Stimulated activated CD8-positive, alpha-beta memory T cell treated with anti-CD3 and anti-CD28 coated beads, Interleukin-4, amount 100 ng/mL, for 1 hour (primary cell): ENCODE measurements at places on chromosomes 7 and 10.
A peak's percentile ranks its signal among the peaks of the same experiment; 100 is the strongest.

DNA sequence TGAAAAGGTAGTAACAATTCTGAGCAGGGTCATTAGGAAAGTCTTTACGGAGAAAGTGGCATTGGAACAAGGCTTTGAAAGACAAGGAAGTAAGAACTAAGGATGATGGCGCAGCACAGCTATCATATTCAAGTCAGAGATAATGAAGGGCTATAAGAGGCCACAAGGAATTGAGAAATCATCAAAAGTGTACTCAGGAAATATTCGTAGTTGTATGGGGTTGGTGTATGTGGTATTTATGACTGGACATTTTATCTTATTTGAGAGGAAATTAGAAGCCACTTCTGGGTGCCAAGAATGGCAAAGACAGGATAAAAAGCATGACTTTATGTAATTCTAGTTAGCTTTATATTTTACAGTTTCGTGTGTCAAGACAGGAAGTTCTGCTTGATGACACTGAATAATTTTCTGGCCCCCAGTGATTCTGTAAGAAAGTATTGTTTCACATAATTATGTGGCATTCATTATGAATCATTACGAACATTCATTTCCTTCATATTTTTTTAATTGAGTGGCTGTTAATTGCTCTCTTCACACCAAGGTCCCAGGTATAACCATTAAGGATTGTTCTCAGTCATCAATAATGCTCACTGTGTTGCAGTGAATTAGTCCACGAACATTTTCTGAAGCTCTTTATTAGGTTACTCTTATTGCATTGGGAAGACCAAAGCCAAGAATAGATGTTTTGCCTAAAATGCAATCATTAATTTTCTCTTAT is 244.3 kb downstream of the PHF14 start:
- DNase-seq = no peak

GRCh38 chr10:122204691-122205489 is 66.2 kb upstream of the BTBD16 start:
- DNase-seq = no peak

GRCh38 chr10:70549351-70549961 is 53.1 kb downstream of the PRF1 start:
- DNase-seq = no peak

- no peak for DNase-seq
These were observed 2.5 kb upstream of the HABP2 start for GRCh38 chr10:113550365-113550764.

DNA sequence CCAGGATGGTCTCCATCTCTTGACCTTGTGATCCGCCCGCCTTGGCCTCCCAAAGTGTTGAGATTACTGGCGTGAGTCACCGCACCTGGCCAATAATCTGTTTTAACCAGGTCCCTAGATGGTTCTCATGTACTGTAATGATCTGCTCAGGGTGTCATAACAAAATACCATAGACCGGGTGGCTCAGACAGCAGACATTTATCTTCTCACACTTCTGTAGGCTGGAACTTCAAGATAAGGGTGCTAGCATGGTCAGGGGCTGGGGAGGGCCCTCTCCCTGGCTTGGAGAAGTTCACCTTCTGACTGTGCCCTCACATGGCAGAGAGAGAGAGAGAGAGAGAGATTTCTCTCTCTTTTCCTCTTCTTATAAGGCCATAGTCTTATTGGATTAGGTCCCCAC is 279.4 kb upstream of the LYZL1 start:
- DNase-seq = no peak

DNA sequence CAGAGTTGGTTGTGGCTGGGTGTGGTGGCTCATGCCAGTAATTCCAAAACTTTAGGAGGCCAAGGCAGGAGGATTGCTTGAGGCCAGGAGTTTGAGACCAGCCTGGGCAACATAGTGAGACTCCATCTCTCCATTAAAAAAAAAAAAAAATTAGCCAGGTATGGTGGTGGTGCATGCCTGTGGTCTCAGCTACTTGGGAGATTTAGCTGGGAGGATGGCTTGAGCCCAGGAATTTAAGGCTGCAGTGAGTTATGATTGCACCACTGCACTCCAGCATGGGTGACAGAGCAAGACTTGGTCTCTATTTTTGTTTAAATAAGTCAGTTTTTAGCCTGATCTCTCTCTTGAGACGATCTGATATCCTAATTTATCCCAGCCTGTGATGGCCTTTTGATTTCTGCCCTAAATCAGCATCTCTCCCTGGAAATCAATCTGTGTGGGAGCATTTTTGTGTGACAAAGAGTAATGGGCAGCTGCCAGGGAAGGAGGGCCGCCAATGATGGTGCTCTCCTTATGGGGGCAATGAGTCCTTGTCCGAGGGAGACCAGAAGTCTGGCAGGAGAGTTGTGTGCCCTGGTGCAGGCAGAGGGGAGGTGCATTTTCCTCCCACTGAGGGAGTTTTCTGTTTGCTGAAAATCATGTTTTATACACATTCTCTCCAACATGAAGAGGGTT is 111.0 kb downstream of the NRP1 start:
- no peak for DNase-seq

DNA sequence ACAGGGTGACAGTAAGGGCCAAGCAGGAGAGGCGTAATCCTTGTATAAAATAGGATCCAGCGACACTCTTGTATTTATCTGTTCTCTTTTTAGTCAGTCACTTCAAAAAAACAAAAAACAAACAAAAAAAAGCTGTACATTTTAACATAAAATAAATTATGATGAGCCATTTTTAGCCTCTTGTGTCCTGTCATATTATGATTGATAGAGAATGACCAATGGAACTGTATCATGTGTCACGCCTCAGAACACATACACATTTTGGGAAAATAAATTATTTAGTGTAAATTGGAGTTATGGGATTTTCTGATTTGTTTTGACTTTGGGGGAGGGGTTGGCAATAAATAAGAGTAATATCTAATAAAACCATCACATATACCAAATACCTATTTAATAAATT is 79.3 kb upstream of the SAMD8 start:
- no peak for DNase-seq

GRCh38 chr10:70722820-70723424 is 50.6 kb downstream of the ADAMTS14 start:
- no peak for DNase-seq

DNA sequence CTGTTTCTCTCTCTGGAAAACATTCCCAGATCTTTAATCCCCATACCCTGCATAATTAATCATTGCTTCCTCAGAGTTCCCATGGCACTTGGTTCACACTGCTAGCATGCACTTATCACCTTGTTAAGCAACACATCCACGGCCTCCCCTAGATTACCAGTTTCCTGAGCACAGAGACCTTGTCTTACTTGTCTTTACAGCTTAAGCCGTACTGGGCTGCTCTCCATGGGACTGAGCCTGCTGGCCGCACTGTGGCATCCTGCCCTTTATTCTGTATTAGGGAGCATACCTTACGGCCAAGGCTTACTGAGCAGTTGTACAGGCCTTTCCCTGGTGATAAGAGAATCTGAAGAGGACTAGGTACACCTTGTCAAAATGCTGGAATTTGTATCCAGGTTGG is 190.2 kb downstream of the REEP3 start:
- no peak for DNase-seq

DNA sequence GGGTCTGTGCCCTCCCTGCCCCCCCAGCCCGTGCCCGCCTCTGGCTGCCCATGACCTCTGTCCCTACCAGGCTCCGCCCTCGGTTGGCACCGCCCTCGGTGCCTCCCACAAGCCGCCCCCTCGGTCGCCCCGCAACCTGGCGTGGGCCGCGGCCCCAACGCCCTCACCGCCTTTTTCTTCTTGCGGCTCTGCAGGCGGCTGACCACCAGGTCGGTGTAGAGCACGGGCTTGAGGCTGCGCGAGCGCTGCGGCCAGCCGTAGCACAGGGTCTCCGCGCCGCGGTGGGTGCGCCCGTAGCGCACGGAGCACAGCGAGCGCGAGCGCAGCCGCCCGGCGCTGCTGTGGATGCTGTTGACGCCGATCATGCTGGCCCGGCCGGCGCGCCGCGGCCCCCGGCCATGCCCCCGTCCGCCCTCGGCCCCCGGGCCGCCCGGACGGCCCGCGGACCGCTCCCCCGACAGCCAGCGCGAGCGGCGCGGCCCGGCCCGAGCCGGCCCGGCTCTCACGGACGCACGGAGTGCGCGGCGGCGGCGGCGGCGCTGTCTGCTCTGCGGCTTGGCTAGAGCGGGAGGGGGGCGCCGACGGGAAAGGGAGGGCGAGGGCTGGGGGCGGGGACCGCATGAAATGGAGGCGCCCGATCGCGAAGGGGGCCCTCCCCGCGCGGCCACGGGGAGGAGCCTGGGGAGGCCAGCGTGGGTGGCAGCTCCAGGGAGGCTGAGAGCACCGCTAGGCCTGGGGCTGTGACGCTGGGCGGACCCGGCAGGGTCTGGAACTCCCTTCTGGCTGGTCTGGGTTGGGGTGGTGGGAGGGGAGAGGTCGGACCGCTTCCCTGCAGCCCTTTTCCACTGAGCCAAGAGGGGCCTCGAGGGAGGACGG is 9.6 kb downstream of the PSD start:
- DNase-seq = no peak

GRCh38 chr10:60615541-60615940 is 162.7 kb upstream of the CDK1 start:
- DNase-seq = no peak

DNA sequence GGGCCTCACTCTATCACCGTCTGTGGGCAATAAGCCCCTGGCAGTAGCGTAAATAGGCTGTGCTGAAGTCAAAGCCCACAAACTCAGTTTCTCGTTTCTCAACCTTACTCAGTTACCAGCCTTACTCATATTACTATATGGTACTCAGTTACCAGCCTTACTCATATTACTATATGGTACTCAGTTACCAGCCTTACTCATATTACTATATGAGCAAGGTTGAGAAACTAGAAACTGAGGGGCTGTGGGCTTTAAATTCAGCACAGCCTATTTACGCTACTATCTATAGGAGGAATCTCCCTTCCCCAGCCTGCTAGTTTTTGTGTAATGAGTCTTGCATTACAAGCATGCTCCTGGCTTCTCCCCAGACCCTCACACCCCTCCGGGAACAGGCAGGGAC is 35.4 kb downstream of the CCDC3 start:
- no peak for DNase-seq

GRCh38 chr10:121444520-121445165 is 153.6 kb downstream of the FGFR2 start:
- DNase-seq = no peak

DNA sequence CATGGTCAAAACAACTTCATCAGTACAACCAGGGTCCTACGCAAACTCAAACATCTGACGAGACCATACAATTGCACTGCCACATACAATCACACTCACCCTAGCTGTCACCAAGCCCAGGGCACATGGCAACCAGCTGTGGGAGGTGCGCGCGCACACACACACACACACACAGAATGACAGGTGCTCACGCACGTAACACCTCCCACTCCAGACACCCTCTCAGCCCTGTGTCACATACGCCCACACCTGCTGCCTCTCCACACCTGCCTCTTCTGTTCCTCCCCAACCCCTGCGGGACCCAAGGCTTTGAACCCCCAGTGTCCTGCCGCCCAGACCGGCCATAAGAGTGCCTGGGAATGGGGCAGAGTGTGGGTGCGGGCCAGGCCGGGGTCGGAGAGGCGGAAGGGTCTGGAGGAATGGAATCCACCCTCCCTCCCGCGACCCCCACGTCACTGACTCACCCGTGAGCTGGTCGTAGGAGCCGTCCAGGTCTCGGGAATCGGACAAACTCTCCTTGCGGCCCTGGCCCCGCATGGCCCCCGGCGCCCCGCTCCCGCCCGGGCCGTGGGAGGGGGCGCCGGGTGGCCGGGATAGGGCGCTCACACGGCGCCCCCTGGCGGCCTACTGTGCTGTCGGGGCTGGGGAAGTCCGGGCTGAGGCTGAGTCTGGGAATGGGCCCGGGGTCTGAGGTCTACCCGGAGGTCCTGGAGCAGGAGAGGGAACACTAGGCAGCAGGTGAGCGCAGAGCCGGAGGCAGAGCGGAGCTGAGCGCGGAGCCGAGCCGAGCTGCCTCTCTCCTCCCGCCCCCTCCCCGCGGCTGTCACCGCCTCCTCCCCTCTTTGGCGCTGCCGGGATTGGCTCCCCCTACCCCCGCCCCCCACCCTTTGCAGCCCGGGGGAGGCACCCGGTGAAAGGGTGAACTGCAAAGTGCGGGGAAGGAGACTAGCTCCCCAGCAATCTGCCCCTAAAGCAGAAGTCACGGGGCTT is at the start of gene KCNIP2:
Gene KCNIP2 (minus strand): TSS at position 769 of the 990 bp plus-strand sequence. CDS start 232 bp downstream, at position 537.
- no peak for DNase-seq

DNA sequence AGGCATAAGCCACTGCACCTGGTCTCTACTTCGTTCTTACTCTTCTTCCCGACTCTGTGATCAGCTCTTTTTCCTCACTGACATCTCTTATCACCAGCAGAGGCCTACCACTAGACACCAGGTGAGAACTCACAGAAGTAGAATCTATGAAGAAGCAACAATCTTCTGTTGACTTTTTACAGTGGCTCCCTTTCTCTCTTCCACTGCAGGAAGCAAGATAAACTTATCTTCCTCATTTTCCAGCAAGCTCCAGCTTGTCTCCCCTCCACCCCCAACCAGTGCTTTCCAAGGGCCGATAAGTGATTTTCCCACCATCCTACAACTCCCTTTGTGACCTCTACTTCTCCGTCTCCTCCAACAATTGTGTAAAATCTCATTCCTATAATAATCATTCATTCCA is 45.5 kb downstream of the TLX1 start:
- DNase-seq = no peak

DNA sequence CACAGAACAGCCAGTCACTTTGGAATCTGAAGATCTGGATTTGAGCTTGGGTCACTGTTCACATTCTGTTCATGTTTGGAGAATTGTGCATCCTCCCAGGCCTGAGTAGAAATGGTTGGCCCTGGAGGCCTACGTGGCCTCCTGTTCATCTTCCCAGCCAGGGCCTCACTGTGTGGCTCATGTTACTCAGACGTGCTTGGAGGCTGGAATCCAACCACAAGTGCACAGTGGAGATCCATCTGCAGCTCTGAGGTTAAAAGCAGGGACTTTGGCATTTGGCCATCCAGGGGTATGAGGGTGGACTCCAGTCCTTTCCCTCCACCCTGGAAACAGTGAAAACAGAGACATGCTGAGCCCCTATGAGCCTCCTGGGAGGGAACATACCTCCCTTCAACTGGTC is 709.0 kb upstream of the IGFBP3 start:
- DNase-seq = no peak

- no peak for DNase-seq
These were observed 61.0 kb upstream of the NFE2L3 start for GRCh38 chr7:26090927-26091519.

GRCh38 chr7:149624006-149624405 is 126.4 kb upstream of the ZNF746 start:
- DNase-seq = peak; percentile 26

GRCh38 chr7:126972571-126972970 is 280.2 kb downstream of the GRM8 start:
- DNase-seq = no peak

DNA sequence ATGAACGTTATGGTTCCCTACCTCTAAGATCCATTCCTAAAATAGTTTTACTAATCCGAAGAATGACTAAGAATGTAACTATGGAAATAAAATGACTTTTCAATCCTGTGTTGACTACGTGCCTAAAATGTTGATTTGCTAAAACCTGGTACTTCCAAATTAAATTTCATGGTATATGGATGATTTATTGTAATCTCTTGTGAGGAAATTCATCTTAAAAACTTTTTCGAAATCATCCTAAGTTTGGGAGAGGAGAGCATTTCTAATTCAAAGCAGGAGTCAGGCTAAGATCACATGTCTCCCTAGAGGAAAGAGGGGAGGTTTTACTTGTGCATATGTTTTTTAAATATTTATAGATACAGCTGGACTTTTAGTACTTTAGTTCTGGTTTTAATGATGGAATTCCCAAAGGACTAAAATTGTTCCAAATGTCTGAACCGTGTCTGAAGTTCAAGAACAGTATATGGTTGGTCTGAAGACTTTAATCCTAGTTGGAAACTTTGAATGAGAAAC is 483.9 kb downstream of the AUTS2 start:
- no peak for DNase-seq

- no peak for DNase-seq
These were observed at the start of gene ST8SIA6 for GRCh38 chr10:17454161-17455014. ST8SIA6 (minus strand) TSS chr10:17454595; CDS start chr10:17454255, 340 bp downstream.
